Esophagus squamous epithelium (tissue), 5 donors: ENCODE measurements at places on chromosomes 13 and 19.

DNA sequence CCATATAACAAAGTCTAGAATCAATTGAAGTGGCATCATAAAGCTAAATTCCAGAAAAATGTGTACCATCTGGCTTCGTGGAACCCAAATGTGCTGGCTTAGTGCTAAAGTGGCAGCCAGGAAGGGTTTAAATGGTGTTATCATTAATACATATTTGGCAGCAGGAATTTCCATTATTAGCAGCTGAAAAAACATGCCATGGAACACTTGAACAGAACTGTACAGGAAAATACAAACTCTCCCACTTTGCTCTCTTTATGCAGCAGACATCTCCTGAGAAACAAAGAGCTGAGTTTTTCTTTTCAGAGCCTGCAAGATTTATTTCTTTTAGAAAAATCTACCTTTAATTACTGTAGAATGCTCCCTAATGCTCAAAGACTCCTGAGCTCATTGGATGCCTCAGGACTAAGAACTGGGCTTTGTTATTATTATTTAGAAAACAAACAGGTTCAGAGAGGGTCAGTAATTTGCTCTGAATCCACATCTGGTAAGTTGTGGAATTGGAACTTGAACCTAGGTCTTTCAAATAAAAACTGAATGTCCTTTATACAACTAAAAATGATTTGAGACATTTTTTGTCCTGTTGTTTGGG is 179.0 kb downstream of the LACC1 start:
- DNase-seq: no peak

DNA sequence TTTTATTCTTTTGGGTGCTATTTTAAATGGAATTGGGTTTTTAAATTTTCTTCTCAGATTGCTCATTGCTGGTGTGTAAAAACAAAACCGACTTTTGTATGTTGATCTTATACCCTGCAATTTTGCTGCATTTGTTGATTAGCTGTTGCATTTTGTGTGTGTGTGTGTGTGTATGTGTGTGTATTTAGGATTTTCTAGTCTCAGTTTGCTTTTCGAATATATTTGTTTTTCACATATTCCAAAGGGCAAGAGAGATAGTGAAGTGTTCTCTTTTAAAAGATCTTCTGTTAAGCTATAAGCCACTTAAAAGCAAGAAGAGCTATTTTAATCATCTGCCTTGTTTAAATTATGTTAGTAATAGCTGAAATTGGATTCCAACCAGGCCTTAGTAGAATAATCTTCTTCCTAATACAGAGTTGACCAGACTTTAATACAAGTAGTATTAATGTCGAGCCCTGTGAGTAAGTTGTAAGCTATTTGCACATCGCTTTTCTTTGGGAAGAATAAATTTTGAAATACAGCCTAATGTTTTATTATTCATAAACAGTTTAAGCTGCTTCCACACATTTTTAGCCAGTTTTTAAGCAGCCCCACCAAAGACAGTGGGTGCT is 57.4 kb downstream of the TM9SF2 start:
- no peak for DNase-seq

GRCh38 chr19:12779162-12779993 is 4.0 kb upstream of the HOOK2 start:
- DNase-seq: no peak

DNA sequence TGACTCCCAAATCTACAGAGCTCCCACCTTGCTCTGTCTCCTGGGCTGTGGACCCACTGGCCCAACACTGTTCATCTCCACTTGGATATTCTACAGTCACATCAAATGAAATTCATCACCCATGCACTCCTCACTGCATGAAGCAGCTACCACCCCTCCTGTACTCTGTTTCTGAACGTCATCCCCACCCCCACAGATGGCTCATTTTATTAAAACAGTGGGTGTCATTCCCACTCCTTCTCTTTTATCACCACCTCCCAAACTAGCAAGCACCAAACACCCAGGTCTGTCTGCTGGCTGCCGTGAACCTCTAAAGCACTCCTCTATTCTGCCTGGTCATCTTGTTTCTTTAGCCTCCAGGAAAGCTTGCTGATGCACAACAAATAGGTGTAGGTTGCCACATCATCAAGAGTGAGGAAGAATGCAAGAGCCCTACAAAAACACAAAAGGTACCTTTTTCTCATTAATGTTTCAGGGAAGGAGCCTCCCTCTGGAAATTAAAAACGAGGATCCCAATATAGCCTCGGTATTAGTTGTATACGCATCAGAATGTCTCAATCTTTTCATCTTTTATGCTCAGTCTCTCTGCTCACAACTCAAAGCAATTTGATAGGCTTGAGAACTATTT is 91.8 kb downstream of the MIPEP start:
- no peak for DNase-seq

- no peak for DNase-seq
Observed at GRCh38 chr19:48596679-48597465, 9.7 kb upstream of the SPACA4 start.

DNA sequence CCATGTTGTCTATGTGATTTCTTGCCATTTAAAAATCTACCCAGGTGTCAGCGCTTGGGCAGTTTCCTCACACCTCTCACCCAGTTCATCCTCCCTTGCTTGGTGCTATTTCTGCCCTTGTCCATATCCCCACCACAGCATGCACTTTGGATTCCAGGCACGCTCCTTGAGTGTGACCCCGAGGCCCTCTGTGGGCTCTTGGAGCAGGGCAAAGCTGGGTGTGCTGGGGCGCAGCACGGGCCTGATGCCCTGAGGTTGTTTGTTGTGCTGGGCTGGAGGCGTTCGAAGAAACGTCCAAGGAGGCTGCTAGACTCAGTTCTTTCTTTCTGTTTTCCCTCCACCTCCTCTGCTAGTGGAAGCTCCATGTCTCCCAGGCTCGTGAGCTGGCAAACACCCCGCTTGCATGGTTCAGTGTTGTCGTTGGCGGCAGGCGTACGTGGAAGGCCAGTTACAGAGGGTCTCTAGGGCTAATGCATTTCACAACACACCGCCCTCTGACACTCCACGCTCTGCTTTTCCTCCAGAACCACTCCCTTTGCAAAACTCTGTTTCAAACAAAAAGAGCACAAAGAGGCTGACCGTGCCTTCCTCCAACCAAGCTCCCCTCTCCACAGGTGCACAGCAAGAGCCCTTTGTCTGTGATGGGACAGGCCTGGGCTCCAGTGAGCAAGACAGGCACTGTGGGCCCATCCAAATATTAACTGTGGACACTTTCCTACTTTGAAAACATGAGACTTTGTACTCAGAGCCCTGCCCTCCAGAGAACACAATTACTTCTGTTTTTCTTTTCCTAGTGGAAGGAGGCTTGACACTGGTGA is 117.7 kb upstream of the GJB6 start:
- DNase-seq: no peak

GRCh38 chr13:87536899-87537298 is 134.3 kb upstream of the SLITRK5 start:
- DNase-seq: no peak

- DNase-seq: no peak
Observed at GRCh38 chr13:32752311-32752710, 166.1 kb downstream of the PDS5B start.

DNA sequence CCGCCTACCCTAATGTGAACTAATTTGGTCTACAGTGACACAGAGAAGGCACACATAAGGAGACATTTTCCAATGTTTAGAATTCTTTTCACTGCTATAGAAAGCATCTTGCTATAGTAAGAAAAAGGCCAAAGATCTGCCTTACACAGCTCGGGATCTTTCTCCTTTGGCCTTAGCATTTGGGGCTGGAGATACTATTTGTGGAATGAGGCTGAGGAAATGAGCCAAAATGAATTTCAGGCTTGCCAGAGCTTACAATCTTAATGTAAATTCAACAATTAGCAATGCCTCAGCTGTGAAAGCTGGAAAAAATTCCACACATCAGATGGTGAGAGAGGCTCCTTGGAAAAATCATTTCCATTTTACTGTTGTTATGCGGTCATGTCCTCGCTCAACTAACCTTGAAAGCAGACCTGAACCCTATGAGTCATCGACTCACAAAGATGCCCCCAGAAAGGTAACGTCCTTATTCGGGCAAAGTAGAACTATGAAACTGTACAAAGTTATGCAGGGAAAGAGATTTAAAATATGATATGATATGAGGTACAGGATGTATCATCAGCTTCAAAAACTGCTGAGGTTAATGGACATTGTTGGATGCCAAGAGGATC is 324.5 kb upstream of the NBEA start:
- DNase-seq: no peak

GRCh38 chr13:34103854-34104253 is 285.9 kb downstream of the RFC3 start:
- no peak for DNase-seq
